Stimulated activated CD4-positive, alpha-beta T cell treated with anti-CD3 and anti-CD28 coated beads, TNF-alpha, amount 100 ng/mL, for 1 hour (primary cell): ENCODE measurements at places on chromosomes 16 and 17.

DNA sequence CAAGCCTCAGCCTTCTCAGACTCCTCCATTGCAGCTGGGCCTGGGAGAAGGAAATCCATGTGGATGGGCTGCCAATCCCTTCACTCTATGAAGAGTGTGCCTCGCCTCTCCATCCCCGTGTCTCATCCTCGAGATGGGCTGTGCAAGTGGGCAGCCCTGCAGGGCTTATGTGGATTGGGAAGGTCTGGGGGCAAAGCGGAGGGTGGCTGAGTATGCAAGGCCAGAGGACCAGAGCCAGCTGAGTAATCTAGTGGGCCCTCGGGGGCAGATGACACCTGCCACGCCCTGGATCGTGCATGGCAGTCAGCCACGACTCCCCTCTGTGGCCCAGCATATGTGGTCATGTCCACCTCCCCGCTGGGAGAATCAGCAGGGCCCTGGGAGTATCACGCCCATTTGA lies 78.9 kb downstream of the IRX5 start:
- no peak for DNase-seq

GRCh38 chr16:3187798-3188674 lies at the start of gene OR1F1:
Gene OR1F1, plus strand, starts transcription at chr16:3188204.
- DNase-seq = no peak

- DNase-seq = no peak
Observed at GRCh38 chr16:77452243-77452642, 17.4 kb upstream of the ADAMTS18 start.

DNA sequence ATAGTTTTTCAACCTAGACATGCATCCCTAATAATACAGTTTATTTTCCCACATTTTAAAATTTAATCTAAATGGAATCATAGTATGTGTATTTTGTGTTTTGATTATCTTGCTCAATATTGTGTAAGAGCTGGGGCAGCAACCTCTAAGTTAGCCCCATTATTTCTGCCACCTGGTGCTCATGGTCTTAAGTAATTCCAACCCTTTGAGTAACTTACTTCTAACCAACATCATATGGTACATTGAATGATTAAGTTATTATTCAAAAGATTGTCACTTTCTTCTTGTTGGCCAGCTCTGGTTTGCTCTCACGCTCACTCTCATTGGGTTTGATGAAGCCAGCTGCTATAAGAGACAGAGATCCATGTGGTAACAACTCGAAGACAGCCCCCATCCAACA lies 3.9 kb upstream of the KRTAP4-3 start:
- no peak for DNase-seq

DNA sequence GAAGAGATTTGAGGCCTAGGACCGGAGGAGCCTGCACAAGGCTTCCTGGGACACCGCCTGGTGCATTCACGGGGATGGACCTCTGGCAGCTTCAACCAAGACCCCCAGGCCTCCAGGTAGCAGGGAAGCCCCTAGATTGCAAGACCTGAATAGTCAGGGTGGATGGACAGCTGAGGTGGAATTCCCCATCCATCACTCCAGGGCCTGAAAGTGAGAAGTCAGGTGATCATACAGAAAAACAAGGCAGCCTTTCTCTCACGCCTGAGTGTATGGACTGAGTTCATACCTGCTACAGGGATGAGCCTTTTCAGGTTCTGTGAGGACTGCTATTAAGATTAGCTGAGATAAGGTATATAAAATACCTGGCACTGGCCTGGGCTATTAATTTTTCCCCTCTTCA lies 74.2 kb downstream of the PLXDC1 start:
- no peak for DNase-seq

GRCh38 chr16:72850853-72851252 lies 197.1 kb downstream of the ZFHX3 start:
- DNase-seq = no peak

DNA sequence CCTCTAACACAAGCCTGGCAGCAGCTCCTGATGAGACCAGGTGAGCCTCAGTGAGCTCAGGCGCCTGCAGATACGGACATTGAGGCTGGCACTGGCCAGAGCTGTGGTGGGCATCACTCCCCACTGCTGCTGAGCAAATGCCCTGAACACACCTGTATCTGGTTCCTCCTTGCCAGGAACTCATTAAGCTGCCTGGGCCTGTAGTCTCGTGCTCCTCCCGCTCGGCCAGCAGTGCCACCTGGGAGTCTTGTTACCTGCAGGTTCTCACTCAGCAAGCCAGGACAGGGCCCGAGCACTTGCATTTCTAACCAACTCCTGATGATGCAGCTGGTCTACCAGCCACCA lies 13.3 kb downstream of the EIF4A3 start:
- no peak for DNase-seq

DNA sequence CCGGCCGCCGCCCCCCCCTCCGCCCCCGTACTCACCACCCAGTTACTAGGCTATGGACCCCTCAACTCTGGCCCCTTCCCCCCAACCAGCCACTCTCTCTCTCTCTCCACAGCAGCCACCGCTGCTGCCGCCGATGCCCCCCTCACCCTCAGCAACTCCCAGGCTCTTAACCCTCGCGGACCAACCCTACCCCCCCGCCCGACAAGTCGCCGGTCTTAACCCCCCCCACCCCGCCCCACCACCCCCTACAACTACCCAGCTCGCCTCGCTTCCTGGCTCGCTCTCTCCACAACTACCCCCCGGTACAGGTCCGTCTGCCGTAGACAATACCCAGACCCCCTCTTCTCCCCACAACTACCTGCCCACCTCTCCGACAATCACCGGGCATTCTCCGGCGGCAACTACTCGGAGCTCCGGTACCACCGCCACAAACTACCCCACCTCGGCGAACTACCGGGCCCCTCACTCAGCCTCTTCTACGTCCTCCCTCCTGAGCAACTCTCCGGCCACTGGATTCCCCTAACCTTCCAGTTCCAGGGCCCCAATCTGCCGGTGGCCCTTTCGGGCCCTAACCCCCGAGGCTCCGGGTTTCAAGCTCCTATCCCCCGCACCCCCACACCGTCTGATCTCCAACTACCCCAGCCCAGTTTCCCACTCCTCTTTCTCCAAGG lies 702 bp downstream of the PHF23 start:
- DNase-seq = no peak

- DNase-seq = no peak
Observed at GRCh38 chr16:53775821-53776431, 72.0 kb downstream of the FTO start.

GRCh38 chr17:45170931-45171337 lies 9.3 kb downstream of the HEXIM2 start:
- DNase-seq = no peak

DNA sequence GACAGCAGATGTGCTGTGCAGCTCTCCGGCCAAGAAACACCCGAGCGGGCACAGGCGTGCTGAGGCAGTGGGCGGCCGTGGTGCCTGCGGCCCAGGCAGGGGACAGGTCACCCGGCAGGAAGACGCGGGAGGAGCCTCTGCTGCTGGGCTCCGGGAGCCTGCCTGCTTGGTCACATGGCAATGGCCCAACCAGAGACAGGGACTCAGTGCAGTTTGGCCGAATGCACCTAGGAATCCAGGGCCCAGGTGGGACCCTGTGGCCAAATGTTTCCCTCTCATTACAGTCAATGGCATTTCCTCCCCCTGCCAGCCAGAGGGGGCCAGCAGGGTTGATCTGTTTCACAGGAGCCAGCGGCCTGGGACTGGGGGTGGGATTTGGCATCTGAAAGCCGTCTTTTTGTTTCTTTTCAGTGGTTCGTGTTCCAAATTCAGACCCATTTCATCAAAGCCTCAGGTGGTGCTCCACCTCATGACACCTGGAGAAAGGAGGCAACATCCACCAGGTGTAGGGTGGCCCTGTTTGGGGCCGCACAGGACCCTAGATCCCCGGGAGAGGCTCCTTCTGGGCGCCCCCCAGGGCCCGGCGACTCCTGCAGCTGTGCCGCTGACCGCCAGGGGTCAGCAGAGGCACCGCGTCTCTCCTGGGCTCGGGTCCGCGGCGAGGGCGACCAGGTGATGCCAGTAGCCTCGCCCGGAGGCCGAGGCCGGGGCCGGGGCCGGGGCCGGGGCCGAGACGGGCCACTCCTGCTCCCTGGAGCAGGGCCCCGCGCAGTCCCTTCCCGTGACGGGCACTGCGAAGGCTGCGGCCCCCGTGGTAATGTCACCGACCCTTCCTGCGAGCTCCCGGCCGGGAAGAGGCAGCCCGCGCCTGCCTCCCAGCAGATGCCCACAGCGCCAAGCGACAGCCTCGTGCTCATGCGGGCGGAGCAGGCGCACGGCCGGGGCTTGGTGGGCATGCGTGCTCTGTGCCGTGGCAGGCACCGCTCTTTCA lies 118.5 kb downstream of the C16orf78 start:
- no peak for DNase-seq

- DNase-seq = no peak
Observed at GRCh38 chr16:16148755-16149154, 74.5 kb downstream of the ABCC6 start.

DNA sequence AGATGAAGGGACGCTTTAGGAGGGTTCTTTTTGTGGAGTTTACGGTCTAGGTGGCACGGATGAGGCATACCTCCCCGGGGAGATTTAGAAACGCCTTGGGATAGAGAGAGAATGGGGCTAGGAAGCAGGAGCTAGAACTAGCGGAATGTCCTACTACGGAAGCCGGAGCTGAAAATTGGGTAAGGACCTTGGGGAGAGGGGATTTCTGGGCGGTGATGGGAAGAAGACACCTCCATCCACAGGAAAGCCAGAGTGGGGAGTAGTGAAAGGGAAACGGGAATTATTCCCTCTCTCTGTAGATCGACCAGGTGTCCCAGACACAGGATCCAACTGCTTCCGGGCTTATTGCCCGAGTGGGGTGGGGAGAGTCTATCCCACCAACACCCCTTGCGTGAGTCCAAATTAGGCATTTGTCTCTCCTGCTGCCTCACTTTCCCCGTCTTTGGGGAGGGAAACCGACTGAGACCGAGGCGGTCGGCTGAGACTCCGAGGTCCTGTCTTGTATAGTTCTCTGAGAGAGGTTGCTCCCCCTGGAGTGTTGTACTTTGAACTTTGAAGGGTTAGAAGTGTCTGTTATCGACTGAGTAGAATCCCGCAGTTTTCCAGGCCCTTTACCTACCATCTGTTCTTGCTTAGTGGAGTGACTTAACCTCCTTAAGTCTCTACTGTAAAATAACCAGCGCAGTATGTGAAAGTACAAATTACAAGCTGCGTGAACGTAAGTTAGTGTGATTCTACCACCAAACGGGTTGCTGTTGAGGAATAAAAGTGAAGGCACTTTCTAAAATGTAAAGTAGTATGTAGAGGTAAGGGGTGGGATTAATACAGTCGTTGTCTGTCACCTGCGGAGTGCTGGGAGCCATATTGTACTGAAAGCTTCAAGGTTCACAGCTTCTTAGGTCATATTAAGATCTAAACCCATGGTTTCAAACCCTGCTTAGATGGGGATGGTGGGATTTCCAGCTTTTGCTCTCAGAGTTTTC lies 1.0 kb downstream of the RSPRY1 start:
- DNase-seq = peak; percentile 3

DNA sequence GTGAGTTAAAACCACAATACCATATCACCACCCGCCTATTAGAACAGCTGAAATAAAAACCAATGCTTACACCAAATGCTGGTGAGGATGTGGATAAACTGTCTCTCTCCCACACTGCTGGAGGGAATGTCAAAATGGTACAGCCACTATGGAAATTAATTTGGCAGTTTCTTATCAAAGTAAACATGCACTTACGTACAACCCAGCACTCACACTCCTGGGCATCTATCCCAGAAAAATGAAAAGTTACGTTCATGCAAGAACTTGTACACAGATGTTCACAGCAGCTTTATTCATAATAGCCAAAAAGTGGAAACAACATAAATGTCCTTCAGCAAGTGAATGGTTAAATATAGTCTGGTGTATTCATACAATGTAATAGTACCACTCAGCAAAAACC lies 173.2 kb upstream of the MYOCD start:
- DNase-seq = no peak

DNA sequence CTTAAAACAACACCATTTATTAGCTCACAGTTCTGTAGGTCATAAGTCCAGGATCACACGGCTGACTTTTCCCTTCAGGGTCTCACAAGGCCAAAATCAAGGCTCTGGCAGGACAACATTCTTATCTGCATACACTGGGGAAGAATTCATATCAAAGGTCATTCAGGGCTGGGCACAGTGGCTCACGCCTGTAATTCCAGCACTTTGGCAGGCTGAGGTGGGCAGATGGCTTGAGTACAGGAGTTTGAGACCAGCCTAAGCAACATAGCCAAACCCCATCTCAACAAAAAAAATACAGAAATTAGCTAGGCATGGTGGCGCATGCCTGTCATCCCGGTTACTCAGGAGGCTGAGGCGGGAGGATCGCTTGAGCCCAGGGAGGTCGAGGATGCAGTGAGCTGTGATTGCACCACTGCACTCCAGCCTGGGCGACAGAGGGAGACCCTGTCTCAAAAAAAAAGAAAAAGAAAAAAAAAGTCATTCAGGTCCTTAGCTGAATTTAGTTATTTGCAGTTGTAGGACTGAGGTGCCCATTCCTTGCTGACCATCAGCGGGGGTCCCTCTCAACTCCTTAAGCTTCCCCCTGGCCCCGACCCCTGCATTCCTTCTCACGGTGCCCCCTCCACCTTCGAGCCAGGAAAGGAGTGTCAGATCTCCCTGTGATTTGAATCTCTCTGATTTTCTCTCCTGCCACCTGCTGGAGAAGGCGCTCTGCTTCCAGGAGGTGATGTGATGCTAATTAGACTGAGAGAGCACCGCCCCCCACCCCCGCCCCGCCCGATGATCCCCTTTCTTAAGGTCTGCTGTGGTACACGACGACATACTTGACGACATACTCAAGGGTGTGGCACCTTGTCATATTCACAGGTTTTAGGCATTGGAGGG lies 91.8 kb upstream of the CLEC18A start:
- DNase-seq = no peak

DNA sequence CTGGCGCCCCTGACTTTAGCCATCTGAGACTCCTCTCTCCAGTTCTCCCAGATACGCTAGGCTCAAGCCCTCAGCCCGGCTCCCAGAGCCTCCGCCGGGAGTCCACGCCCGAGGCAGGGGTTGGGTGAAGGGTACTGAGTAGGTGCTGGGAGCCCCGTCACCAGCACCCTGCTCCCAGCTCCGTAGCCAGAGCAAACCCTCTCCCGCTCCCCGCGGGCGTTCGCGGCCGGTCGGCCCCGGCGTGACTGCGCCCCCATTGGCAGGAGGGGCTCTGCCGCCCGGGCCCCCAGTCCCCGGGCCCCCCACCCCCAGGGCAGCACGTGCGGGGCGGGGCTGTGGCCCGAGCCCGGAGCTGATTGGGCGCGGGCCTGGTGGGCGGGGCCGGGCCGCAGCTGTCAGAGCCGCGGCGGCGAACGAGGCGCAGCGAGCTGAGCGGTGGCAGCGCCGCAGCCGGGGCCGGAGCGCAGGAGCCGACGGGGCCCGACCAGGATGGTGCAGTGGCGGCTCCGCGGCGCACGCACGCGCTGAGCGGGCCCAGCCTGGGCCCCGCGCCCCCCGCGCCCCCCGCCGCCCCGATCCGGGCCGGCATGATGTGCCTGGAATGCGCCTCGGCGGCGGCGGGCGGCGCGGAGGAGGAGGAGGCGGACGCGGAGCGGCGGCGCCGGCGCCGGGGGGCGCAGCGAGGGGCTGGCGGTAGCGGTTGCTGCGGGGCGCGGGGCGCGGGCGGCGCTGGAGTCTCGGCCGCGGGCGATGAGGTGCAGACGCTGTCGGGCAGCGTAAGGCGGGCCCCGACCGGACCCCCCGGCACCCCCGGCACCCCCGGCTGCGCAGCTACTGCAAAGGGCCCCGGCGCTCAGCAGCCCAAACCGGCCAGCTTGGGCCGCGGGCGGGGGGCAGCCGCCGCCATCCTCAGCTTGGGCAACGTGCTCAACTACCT lies at the start of gene SPNS2:
Gene SPNS2, plus strand, starts transcription at position 421 of the 937 bp plus-strand sequence. Its CDS starts 167 bp downstream, at position 588.
- DNase-seq = peak; percentile 59
